Psoas muscle (tissue), 8 donors: ENCODE measurements at places on chromosomes 12 and 14.

DNA sequence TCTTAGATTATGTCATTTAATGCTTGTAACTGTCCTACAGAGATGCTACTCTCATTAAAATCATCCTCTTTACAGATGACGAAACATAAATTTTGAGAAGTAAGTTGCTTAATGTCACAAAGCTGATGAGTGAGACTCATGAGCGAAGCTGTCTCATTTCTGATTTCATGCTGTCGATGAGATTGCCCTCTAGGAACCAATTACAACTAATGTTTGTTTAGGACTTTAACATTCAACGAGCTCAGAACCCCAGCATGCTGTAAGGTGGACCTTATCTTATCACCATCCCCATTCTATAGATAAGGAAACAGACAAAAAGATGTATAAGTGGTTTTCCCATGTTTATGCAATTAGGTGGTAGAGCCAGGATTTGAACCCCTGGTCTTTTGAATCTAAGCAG is 23.1 kb downstream of the BHLHE41 start:
- peaks cover 22% of the 10 kb centered on the region for H3K4me1 ChIP-seq
- H3K36me3 ChIP-seq, result no peaks in the 10 kb centered on the region
- H3K4me3 ChIP-seq, result no peak overlapping the region

- no peaks in the 10 kb centered on the region for H3K27me3 ChIP-seq
- H3K27ac ChIP-seq, result peak overlapping the region; percentile 88
- H3K4me3 ChIP-seq, result no peak overlapping the region
- peaks cover 65% of the 10 kb centered on the region for H3K4me1 ChIP-seq
These were observed 127.0 kb downstream of the GCH1 start for GRCh38 chr14:54775486-54776140.

DNA sequence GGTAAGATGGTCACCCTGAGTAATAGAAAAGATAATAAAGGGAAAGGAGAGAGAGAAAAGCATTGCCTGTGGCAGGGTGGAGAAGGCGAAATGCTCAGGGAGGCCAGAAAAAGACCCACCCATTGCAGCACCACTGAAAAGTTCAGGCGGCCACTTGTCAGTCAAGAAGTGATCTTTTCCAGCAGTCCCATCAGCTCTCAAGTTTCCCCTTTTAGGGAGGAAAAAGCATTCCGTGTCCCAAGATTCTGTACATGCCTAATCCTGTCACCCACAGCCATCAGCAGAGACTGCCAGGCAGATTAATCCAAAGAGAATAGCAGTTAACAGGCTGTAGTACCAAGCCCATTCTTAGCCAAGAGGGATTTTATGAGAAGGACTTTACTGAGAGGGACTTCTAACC is 11.9 kb downstream of the SLC38A1 start:
- H3K27me3 ChIP-seq, result no peaks in the 10 kb centered on the region
- H3K27ac ChIP-seq, result no peak overlapping the region
- H3K4me3 ChIP-seq, result no peak overlapping the region
- H3K36me3 ChIP-seq, result no peaks in the 10 kb centered on the region
- H3K4me1 ChIP-seq, result peaks cover 14% of the 10 kb centered on the region

- no peaks in the 10 kb centered on the region for H3K27me3 ChIP-seq
- H3K4me1 ChIP-seq, result no peaks in the 10 kb centered on the region
- no peak overlapping the region for H3K4me3 ChIP-seq
These were observed 35.6 kb downstream of the CHGA start for GRCh38 chr14:92958373-92959188.

GRCh38 chr12:106042037-106042436 is 96.7 kb downstream of the NUAK1 start:
- no peak overlapping the region for H3K4me3 ChIP-seq
- peaks cover 4% of the 10 kb centered on the region for H3K4me1 ChIP-seq
- DNase-seq, result no peak
- no peaks in the 10 kb centered on the region for H3K36me3 ChIP-seq
- H3K27ac ChIP-seq, result no peak overlapping the region
